Activated CD4-positive, CD25-positive, alpha-beta regulatory T cell (primary cell): ENCODE measurements at places on chromosomes 3 and 15.

DNA sequence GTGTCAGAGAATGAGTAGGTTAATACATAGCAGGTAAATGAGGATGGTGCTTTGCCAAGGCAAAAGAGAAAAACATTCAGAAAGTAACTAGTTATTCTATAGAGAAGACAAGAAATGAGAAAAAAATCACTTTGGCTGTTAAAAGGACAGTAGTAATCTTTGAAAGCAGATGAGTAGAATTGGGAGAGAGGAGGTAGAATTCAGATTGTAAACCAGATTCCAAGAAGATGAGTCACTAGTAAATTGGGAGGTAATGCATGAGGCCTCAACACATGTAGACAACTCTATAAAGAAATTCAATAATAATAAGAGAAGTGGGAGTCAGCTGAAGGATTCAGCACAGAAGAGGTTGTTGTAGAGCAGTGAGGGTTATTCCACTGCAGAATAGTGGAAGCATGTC, 81.4 kb downstream of the MBNL1 start:
- no peak for DNase-seq

DNA sequence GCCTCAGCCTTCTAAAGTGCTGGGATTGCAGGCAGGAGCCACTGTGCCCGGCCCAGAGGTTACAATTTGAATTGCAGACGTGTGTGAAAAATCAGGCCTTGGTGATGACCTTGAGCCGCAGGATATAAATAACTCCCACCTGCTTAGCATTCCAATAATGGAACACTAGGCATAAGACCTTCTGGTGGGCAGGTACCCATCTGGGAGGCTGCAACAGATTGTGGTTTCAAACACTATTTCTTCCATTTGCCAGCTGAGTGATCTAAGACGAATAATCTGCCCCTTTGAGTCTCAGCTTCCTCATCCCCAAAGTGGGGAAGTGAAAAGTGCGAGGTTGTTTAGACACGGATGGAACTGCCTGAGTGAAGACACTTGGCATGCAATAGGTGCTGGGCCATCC, 47.7 kb upstream of the HERC1 start:
- DNase-seq: no peak

DNA sequence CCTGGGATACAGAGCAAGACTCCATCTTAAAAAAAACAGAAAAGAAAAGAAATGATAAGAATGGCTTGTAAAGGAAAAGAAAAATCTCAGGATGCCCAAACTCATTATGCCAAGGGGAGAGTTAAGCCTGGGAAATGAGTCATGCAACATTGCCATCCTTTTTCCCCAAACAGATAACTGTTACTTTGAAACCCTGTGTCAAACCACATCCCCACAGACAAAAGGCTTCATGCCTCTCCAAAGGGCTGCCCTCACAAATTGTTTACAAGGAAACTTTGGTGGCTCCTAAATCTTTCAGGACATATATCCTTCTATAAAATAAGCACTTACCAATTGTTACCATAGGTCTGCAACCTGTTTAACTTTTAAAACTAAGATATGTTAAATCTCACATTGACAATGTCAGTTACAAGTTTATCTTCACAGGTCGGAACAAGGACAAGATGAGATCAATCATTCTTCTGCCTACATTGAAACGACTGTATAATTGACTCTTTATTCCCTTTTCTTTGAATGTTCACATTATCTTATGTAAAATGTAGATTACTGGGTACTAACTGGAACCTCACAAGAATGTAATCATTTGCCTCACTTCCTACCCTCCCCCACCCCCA, 18.6 kb upstream of the SENP7 start:
- DNase-seq: no peak

GRCh38 chr3:148042663-148043445, 633.7 kb downstream of the ZIC1 start:
- no peak for DNase-seq

DNA sequence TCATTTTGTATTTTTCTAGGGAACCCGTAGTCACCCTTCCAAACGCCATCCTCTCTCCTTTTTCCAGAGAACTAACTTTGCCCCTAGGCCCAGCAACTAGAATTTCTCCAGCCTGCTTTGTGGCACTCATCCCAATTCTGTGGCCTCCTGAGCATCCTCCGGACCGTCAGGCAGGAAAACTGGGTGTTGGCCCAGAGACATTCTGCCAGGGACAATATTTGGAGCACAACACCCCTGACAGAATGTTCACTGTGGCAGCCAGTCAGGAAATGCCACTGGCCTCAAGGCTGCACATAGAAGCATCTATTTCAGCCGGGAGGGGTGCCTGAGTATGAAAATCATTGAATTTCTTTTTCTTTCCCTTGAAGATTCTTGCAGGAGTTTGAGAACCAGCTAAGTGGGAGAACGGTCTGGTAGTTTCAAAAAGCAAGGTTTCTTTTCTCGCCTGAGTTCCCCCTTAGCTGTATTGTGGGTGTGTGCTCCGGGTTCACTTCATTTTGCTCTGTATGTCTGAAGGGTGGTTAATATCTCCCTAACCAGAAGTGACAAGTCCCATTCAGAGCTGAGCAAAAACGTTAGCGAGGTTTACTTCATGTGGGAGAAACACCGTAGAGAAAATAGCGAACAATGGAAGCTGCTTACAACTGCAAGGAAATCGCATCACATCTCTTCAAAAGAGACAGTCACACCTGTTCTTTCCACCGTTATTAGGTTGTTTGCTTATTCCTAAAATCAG, 108.1 kb upstream of the TPM1 start:
- DNase-seq: no peak

- no peak for DNase-seq
Measured at GRCh38 chr15:59818336-59818735, 129.2 kb upstream of the BNIP2 start.

GRCh38 chr3:33331414-33331813, 54.2 kb downstream of the FBXL2 start:
- no peak for DNase-seq
